ENCODE measurements at places on chromosomes 5 and 9.

DNA sequence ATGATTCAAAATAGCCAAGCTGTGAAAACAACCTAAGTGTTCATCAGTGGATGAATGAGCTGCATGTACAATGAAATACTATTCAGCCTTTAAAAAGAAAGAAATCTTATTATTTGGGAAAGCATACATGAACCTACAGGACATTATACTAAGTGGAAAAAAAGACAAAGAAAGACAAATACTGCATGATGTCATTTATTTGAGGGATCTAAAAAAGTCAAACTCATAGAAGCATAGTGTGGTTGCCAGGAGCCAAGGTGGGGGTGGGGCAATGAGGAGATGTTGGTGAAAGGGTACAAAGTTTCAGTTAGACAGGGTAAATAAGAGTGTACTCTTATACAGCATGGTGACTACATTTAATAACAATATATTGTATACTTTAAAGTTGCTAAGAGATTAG, 261.5 kb downstream of the PARP8 start:
- DNase-seq: no peak

GRCh38 chr5:160773646-160774410, 78.2 kb downstream of the ATP10B start:
- no peak for DNase-seq

DNA sequence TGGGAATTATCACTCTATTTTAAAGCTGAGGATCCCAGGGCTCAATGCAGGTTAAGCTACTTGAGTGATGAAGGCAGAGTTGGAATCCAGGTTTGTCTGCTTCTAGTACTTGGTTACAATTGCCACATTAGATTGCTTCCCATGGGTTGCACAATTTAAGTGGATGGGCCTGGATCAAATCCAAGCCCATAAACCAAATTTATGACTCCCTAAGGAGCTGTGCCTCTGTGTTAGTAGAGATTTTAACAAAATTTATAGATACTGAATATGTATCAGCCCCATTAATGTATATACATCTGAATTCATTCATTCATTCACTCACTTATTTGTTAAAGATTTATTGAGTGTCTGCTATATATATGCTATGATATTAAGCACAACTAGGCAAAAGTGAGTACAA, 332.3 kb upstream of the KLF9 start:
- peak; percentile 47 for DNase-seq

DNA sequence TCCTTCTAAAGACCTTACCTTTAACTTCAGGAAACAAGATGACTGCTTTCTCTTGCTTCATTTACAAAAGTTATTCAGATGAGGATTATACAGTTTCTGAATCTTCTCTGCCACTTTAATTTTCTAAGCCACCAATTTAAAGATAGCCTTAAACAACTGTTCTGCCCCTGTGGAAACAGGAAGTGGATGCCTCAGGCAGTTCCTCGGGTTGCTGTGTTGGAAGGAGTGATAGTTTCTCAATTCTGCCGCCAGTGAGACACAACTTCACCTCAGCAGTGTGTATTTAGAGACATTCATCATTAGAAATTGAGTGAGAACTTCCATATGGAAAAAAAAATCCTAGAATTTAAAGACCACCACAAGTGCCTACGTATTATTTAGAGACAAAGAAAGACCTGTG, 475.1 kb upstream of the WWC1 start:
- DNase-seq: no peak

DNA sequence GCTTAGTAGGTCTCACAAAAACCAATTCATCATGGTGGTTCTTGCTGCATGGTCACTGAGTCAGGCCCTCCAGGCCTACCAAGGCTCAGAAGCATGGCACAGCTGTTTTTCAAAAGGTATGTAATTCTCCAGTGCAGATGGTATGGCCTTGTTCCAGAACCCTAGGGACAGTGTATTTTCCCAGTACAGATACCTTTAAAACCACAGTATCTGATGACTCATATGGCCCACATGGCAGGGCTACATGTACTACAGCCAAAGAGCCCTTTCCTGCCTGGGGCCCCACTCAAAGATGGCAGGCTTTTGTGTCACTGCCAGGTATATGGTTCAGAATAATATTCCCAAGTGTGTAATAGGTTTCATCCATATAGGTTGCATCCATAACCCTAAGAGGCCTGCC, 16.5 kb downstream of the CSF2 start:
- DNase-seq: peak; percentile 53

DNA sequence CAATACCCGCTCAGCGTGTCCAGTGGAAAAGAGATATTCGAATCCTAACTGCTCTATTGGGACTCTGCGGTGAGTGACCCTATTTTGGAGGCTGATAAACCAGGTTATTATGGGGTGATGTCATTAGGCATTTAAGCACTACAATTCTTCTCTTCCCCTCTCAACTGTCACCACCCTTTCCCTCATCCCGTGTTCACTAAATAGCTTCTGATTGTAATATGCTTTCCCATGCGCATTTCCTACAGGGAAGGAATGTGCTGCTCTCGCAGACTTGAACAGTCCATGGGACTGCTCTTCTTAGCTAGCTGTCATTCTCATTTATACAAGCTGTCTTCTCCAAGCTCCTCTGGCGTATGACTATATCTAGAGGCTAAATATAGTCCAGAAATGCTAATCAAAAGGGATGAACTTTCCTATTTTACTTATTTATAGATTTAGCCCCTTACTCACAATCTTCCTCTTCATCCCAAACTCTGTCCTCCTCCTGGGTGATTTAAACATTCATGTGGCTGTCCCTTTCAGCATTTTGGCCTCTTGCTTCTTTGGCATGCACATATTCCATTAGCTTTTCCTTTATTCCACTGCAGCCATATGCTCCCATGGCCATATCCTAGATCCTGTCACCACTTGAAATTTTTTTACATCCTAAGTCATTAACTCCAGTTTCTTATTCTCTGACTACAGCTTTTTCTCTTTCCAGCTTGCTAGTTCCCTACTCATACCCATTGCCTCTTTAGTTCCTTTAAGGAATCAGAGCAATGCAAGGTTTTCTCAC, 39.6 kb upstream of the CSNK1G3 start:
- DNase-seq: no peak

DNA sequence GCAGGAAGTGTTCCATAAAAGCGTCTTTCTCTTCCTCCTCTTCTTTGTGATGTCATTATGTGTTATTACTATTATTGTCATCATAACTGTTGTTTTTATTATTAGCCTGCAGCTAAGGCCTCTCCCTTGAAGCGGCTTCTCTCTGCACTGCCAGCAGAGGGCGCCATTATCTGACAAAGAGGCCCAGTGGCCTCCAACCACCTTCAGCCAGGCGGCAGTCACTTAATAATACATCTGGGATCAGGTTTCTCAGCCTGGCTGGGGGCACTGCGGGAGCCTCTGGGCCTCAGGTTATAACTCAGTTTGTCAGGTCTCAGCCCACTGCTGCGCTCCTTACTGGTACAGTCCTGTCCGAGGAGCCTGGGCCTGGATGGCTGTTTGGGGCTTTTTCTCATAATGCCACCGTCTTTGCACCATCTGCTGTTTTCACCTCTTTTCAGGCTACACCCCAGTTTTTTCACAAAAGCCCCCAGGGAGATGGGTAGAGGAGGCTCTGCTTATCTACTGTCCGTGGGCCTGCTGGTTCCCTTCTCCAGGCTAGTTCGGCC, 281.9 kb downstream of the NSG2 start:
- DNase-seq: no peak

- no peak for DNase-seq
Measured at GRCh38 chr5:122815218-122815767, 30.1 kb upstream of the SNX24 start.

- DNase-seq: peak; percentile 16
Measured at GRCh38 chr5:127650649-127651048, 1.8 kb downstream of the CTXN3 start.

DNA sequence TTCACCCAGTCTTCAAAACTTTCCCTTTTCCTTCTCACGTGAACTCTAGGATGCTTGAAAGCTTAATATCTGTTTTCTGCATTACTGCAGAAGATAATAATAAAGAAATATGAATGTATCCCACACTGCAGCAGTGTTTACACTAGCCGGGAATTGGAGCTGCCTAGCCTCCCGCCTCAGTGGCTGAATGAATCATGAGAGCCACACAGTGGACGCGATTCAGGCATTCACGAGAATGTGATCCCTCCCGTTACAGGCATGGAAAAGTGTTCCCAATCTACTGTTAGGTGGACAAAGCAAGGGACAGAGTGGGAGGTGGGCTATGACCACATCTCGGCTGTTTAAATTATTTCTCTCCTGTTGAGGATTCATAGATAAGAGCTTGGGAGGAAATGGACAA, 69.4 kb upstream of the CTSL start:
- no peak for DNase-seq

- no peak for DNase-seq
Measured at GRCh38 chr5:76947082-76947503, 5.8 kb upstream of the CRHBP start.

DNA sequence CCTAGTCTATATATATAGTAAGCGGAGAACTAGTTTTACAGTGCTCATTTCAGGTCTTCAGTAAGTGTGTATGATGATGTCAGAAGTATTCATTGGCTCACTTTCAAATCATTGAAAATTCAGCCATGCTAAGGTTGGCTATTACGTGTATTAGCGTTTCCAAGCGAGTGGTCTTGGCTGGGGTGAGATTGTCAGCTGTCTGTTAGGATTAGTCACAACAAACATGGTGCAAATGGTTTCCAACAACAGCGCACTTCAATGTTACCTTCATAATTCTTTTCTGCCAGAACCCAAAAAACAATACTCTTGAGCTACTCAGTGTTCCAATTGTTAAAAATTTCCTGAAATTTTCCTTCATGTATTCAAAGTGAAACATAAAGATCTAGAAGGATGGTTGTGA, 283.0 kb downstream of the AOPEP start:
- DNase-seq: no peak

GRCh38 chr5:83711982-83712601, 8.6 kb downstream of the HAPLN1 start:
- no peak for DNase-seq

DNA sequence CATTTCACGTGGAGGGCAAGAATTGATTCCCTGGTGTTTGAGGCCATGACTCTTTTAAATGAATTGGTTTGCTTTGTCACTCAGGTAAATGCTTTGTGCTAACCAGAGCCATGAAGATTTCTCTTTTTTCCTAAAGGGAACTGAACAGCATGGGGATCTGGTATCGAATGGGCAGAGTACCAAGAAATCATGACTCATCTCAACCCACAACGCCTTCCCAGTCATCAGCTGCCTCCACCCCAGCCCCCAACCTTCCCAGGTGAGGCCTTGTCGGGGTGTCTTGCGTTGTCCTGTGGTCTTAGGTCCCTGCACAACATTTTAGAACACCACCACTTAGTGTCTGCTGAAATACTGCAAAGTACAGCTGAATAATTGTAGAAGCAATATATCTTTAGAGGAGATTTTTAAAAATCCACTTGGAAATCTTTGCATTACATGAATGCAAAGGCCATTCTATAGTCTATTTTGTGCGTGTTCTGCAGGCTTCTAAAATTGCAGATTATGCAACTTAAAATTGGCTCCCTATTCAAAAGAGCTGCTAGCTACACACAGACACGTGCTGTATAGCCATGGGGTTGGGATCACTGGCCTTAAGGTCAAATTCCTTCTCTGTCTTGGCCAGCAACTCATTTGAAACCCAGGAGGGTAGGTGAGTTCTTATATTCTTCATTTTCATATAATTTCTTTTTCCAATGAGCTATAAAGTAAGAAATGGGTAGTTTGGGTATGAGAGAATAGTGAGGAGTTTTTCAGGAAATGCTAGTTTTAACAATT, 69.0 kb downstream of the MVB12B start:
- DNase-seq: no peak

- DNase-seq: no peak
Measured at GRCh38 chr5:135193213-135194125, 159.4 kb upstream of the PITX1 start.

DNA sequence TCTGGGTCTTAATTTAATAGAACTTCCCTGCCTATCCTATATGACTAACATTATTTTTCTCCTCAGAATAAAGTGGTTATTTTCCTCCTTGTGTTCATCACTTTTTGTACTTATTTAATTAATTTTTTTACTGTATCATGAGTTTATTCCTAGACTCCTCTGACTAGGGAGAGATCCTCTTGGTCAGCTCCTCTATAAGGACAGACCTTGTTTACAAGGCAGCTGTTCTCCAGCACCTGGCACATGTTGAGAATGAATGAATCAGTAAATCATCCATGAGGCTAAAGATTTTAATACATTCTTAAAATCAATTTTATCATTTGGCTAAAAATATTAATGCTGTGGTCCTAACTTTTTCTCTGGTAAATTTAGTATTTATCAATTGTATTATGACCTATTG, 139.8 kb downstream of the NUDT12 start:
- no peak for DNase-seq

- no peak for DNase-seq
Measured at GRCh38 chr5:112239996-112240395, 179.1 kb downstream of the EPB41L4A start.

DNA sequence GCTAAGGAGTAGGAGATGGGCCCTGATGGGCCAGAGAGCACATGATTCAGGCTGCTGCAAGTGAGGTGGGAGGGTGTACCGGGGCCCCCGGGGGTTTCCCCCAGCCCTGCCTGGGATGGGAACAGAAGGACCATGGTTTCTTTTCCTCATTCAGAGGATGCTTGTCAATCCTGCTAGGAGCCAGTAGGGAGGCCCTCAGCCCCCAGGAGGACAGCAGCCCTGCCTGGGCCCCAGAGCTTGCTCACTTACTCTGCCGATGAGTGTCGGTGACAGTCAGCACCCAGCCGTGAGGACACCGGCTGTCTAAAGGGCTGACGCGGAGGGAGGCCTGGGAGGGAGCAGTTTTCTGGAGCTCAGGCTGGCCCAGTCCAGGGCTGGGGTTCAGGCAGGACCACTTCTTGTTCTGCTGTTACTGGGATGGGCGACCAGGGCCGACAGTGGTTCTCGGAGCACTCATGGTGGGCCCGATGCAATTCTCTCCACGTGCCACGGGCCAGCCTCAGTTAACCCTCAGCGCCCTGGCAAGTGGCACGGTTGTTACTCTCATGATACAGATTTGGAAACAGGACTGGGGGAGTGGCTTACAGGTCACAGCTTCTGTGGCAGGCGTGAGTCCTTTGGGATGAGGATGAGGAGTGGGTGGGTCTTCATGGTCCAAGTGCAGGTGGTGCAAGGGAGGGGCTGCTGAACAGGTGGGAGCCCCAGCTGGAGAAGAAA, 1.8 kb downstream of the ARRDC1 start:
- DNase-seq: no peak
